ENCODE measurements at places on chromosomes 4 and X.
A peak's percentile ranks its signal among the peaks of the same experiment; 100 is the strongest.

DNA sequence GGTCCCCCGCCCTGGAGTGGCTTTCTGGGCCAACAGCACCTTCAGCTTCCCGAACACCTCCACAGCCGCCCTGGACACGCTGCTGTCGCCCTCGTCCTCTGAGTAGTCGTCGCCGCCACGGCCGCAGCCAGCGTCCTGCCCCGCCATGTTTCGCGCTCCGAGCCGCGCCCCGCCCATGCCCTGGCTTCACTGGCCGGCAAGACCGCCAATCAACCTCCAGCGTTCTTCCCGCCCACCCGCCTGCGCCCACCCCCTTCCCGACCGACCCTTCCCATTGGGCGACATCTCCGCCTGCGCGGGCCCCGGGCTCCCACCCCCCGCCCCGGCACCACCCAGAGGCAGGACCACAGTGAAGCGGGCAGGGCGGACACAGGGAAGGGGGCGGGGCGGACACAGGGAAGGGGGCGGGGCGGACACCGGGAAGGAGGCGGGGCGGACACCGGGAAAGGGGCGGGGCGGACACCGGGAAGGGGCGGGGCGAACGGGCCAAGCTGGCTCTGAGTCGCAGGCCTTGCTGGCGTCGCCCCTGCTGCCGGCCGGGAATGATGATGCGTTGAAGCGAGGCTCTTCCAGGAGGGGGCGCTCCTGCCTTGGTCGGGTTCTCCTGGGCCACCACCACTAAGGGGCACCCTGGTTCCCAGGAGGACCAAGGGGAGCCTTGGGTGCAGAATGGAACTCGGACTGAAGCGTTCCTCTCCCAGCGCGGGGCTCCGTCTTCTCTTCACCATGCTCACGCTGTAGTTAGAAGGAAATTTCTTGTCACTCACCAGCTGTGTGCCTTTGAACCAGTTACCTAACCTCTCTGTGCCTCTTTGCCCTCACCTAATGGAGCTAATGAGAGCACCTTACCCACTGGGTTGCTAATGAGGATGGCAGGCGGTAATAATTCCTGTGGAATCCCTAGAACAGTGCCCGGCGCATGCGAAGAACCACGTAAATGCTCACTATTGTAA lies at the start of gene HAUS7:
TSS of gene HAUS7 (minus strand) at position 166 of the 953 bp plus-strand sequence. CDS start at position 147, 19 bp downstream.
- peak; percentile 80 for DNase-seq

GRCh38 chrX:123504630-123505270 lies 228.1 kb downstream of the THOC2 start:
- no peak for DNase-seq

- no peak for DNase-seq
These were observed 19.9 kb downstream of the BCOR start for GRCh38 chrX:40077906-40078305.

- DNase-seq: no peak
These were observed 613.3 kb downstream of the BCOR start for GRCh38 chrX:39484159-39485068.

- no peak for DNase-seq
These were observed 157.8 kb downstream of the RELL1 start for GRCh38 chr4:37528166-37528885.

- no peak for DNase-seq
These were observed 135.9 kb upstream of the SPANXB1 start for GRCh38 chrX:140866446-140866845.

GRCh38 chrX:72052415-72053090 lies 79.2 kb downstream of the RTL5 start:
- DNase-seq: no peak

- DNase-seq: no peak
These were observed 66.0 kb upstream of the PHOX2B start for GRCh38 chr4:41814565-41814964.

DNA sequence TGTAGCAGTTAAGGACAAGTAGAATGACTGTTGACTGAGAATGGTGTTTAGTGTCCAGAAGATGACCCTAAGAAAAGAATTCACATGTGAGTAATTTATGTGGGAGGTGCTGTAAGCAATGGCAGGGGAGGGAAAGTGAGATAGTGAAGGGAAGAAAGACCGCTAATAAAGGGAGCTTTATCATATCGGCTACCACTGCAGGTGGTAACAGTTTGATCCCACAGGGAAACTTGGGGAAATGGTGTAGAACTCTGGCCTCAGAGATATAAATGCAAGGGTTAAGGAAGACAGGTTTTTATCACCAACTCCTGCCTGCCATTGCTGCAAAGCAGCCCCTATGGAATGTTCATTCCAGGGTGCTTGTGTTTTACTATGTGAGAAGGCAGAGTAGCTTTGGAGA lies 489.6 kb downstream of the STPG2 start:
- DNase-seq: no peak

DNA sequence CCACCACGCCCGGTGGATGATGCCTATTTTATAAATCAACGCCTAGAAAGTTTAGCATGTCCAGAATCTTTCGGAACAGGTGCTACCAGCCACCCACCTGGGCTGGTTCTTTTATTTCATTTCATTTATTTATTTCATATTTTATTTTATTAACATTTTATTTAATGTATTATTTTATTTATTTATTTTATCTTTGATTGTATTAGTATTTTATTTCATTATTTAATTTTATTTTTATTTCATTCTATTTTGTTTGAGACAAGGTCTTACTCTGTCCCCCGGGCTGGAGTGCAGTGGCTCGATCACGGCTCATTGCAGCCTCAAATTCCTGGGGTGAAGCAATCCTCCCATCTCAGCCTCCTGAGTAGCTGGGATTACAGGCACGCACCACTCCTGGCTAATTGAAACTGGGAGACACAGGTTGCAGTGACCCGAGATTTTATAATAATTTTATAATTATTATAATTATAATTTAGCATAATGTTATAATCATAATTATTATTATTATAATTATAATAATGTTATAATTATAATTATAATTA lies 187.2 kb downstream of the SHOX start:
- no peak for DNase-seq

- DNase-seq: no peak
These were observed 54.1 kb downstream of the RPS6KA3 start for GRCh38 chrX:20212486-20213089.

All from kidney glomerular epithelial cell (primary cell).